ENCODE measurements at places on chromosomes 11 and 22.

DNA sequence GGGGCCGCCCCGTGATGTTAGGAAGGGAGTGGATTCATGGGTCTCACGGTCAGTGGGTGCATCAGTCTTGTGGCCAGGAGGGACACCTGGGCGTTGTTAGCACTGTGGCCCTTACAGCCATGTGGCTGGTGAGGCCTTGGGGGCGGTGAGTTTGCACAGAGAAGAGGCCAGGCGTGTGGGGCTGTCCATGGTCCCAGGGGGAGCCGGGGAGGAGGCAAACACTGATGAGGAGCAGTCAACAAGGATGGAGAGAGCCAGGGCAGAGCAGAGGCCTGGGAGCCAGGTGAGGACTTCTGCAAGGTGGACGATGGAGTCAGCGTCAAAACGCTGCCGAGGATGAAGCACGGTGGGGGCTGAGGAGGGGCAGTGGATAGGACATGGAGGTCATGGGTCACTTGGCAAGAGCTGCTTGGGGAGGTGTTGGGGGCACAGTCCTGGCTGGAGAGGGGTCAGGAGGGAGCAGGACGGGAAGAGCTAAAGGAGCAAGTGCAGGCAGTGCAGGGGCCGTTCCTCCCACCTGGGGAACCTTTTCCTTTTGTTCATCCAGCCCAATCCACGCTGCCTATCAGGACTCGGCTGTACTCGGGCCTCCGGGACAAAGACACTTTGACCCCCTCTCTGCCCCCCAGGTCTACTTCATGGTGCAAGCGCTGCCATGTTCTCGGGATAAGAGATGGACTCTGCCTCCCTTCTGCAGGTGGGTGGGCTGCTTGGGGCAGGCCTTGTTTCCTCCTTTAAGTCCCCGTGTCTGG is 801.1 kb downstream of the TBC1D22A start:
- ATAC-seq, result no peak

DNA sequence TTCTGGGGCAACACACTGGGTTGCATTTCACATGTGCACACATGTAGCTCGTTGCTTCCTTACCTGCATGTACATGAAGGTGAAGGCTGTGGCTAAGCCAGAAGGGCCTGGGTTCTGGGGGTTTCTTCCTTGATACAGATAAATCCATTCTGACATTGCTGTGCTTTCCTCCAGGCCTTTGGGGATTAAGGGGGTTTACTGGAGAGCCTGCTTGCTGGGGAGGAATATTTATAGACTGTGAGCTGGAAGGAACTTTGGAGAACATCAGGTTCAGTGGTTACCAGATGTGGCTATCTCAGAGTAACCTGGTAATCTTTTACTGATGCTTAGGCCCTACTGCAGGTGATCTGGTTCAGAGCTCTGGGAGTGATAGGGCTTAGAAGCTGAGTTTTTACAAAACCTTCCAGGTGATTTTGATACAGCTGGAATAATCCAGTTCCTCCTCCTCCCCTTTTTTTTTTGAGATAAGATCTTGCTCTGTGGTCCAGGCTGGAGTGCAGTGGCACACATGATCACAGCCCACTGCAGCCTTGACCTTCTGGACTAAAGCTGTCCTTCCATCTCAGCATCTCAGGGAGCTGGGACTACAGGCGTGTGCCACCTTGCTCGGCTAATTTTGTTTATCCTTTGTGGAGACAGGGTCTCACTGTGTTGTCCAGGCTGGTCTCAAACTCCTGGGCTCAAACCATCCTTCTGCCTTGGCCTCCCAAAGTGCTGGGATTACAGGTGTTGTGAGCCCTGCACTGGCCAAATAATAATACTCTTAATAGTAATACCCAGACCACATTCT is 19.9 kb downstream of the ACO2 start:
- no peak for ATAC-seq

GRCh38 chr22:40826984-40827741 is 8.0 kb upstream of the SLC25A17 start:
- ATAC-seq, result no peak

DNA sequence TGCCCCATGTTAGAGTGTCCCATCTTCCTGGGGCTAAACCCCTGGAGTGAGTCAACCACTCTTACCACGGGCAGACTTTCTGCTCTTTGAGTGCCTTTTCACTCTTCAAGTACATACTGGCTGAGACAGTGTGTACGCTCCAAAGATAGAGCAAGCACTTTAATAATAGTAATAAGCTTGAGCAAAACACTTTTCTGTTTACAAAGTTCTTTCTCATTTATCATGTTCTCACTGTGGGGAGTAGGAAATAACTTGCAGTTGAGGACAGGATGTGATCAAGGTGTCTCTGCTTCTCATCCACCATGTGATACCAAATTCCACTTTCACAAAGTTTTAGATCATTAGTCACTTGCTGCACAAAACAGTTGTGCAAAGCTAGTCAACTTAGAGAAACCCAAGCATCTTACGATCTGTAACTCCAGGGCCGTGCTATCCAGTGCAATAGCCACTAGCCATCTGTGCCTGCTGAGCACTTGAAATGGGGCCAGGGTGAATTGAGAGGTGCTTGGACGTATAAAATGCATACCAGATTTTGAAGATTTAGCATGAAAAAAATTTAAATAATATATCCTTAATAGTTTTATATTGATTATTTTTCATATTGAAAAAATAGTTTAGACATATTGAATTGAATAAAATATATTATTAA is 135.3 kb downstream of the KIF18A start:
- ATAC-seq, result no peak

GRCh38 chr11:126176853-126177470 is 34.5 kb downstream of the RPUSD4 start:
- ATAC-seq, result no peak

GRCh38 chr22:36375071-36375980 is 12.4 kb downstream of the MYH9 start:
- ATAC-seq, result peak; percentile 47

DNA sequence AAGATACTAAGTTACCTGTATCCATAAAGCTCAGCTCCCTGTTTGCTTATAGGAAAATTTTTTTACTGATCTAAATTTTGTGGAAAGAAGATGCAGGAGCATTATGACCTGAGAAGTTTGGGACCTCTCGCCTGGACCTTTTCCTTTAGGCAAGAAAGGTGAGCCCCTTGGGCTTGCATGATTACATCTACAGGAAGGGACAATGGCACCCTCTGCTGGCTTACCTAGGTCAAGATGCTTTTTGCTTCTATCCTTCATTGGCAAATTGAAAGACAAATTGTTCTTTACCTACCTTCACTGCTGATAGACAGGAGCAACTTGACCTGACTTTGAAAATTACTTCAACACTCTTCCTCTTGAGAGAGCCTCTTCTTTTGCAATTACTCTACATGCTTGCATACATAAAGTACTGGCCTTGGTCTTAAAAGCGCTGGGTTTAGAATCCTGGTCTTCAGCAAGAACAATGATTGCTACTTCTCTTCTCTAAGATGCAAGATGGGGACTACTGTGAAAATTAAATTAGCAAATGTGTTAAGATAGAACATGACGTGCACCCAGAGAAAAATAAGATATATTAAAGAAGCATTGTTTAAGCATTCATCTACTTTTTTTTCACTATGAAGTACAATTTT is 147.2 kb downstream of the TRPC6 start:
- ATAC-seq, result no peak

DNA sequence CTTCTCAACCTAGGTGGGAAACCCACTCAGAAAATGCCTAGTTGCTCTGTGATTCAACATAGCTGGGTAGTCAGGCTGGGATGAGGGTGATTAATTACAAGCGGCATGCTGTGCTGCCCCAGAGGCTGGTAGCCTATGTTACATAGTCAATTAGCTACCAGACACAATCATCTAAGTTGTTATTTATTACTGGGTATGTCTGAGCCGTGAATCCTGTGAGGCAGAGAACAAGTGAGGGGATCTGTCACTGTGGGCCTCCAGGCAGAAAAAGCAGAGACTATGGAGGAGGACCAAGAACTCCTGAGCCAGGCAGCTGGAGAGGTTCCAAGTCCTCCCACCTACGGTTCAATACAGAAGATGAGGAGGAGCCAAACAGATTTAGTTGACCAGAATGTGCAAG is 186.6 kb upstream of the BDNF start:
- ATAC-seq, result no peak

DNA sequence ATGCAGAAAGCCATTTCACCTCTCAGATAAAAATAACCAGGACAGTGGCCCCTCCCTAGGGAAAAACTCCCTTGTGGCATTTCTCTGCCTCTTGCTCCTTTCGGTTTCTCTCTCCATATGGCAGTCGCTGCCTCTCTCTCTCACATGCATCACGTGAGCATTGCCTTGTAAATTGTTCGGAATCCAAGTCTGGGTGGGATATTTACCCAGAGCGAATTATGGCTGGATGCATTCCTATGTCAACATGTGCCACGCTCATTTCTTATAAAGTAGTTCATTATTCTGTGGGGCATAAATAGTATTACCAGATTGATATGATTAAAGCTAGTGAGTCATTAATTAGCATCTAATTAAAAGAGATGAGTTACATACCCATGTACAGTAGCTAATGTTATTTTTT is 392.9 kb downstream of the INSC start:
- no peak for ATAC-seq

- ATAC-seq, result no peak
Measured at GRCh38 chr11:57143459-57143858, 38.3 kb upstream of the LRRC55 start.

DNA sequence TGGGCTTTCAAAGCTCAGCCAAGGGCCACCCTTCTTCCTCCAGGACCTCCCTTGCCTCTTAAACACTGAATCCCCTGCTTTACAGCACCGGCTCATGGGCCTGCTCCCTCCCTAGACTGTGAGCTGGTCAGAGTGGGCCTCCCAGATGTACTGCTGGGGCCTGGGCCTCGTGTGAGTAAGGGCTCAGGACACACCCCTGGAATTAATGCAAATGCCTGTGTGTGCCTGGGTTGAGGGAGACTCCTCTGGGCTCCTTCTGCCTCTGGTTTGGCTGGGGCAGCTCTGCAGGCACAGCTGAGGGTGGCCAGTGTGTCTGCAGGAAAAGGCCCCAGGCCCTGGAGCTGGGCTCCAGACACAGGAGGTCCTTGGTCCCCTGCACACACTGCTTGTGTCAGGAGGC is 24.2 kb downstream of the ALX4 start:
- no peak for ATAC-seq

DNA sequence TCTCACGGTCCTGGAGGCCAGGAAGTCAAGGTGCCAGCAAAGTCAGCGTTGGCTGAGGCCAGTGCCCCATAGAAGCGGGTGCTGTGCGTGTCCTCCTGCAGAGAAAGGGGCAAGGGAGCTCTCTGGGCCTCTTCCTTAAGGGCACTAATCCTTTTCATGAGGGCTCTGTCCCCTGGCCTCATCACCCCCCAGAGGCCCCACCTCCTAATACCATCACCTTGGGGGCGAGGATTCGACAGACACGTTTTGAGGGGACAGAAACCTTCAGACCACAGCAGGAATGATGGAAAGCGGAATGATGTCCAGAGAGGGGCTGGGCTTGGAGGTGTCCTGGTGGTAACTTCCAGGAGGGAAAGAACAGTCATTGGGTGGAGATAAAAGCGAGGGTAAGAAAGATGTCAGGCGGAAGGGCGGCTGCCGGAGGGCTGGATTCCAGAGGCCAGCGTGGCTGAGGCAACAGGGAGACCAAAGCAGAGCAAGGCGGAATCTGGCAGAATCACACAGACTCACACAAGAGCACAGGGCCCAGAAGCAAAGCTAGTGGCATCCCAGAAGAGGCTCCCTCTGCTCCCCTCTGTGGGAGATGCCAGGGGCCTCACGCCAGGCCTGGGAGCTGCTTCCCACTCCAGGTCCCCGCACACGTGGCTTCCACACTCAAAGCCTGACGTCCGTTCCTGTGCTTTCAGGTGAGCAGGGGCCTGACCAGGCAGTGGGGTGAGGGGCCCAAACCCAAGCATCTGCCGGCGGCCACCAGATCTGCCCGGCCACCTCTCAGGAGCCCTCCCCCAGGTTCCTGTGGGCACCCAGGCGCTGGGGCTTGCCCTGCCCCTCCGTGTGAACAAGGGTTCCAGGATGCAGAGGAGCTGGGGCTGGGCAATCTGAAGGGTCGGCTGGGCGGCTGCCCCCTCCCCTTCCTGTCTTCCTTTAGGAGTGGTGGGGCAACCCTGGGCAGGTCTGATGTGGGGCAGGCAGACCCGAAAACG is 784.5 kb downstream of the BRD1 start:
- no peak for ATAC-seq

DNA sequence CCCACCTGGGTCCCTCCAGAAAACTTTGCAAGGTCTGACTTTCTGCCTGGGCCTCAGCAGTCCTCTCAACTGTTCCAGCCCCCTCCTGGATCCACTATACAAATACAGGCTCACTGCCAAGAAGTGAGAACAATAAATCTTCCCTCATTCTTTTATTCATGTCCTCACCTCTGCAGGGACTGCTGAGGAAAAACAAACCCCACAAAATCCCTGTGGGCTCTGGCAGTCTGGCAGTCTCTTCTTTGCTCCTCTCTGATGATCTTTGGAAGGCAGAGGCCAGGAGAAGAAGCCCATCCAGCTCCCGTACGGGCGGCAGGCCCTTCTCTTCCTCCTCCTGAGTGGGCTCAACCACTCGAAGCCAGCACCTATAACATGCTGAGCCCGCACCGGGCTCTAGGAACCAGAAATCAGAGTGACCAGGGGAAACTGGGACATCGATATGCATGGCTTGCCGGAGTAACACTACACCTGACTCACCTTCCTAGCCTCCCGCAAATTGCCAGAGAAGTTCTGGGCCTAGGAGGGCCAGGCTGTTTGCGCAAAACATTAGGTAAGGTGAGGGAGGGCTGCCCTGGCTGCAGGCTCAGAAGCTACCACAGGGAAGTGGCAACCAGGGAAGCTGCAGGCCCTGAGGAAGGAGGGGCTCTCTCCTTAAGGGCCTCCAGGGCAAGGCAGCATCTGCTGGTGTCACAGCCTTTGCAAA is 24.2 kb downstream of the TMPRSS5 start:
- ATAC-seq, result peak; percentile 34

- ATAC-seq, result no peak
Measured at GRCh38 chr22:28812516-28812915, 12.1 kb upstream of the XBP1 start.

DNA sequence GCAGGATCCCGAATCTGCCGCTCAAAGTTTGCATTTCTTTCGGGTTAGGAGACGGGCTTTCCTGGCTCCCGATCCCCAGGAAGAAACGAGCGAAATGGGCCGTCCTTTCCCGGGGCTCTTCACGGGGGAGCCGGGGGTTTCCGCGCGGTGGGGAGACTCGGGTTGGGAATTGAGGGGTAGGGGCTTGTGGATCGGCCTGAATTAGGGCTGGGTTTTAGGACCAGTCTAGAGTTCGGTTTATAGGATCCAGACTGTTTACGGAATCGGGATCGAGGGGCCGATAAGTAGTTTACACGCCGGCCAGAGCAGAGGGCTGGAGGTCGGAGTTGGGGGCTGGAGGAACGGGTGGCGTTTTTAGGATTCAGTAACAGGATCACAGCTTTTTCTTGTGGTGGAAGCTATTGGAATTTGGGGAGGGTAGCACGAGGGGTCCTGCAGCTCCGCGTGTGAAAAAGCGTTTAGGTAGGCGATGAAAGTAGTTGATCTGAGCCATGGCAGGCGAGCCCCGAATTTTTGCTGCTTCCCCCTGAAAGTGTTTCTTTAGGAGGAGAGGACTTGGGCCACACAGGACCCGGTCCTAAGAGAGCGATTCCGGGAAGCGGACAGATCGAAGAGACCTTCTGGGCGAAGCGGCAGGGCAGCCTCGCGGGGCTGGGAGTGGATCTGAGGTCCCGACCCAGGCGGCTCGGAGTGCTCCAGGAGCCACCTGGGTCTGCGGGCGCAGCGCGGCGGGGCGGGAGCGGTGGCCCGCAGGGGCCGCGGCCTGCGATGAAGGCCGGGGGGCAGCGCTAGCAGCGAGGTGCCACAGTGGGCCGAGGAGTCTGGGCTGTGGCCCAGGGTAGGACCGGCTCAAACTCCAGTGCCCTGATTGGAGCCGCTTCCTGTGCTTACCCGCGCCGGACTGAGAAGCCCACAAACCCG is 1.6 kb downstream of the PKNOX2 start:
- ATAC-seq, result no peak

- no peak for ATAC-seq
Measured at GRCh38 chr11:128040603-128041002, 546.8 kb downstream of the ETS1 start.

- peak; percentile 66 for ATAC-seq
Measured at GRCh38 chr11:100367892-100368291, 319.2 kb upstream of the ARHGAP42 start.

All from esophagus mucosa (tissue), 1 donor.